Activated B cell treated with CpG ODN at 0.5 μM for 24 hours (primary cell): ENCODE measurements at places on chromosomes 2 and 18.

GRCh38 chr2:38815936-38816335 is 37.9 kb downstream of the GEMIN6 start:
- no peaks in the 10 kb centered on the region for H3K27me3 ChIP-seq
- H3K4me1 ChIP-seq, result no peaks in the 10 kb centered on the region
- peaks cover 60% of the 10 kb centered on the region for H3K36me3 ChIP-seq
- no peak overlapping the region for H3K27ac ChIP-seq
- no peak overlapping the region for H3K4me3 ChIP-seq

- H3K27ac ChIP-seq, result no peak overlapping the region
- H3K36me3 ChIP-seq, result peaks cover 57% of the 10 kb centered on the region
- no peak overlapping the region for H3K4me3 ChIP-seq
These were observed 15.0 kb downstream of the ELAC1 start for GRCh38 chr18:50982802-50983179.

GRCh38 chr2:140718999-140719398 is 1411.8 kb downstream of the LRP1B start:
- no peaks in the 10 kb centered on the region for H3K4me1 ChIP-seq
- H3K27me3 ChIP-seq, result no peaks in the 10 kb centered on the region
- no peak overlapping the region for H3K4me3 ChIP-seq
- DNase-seq, result no peak
- H3K27ac ChIP-seq, result no peak overlapping the region

DNA sequence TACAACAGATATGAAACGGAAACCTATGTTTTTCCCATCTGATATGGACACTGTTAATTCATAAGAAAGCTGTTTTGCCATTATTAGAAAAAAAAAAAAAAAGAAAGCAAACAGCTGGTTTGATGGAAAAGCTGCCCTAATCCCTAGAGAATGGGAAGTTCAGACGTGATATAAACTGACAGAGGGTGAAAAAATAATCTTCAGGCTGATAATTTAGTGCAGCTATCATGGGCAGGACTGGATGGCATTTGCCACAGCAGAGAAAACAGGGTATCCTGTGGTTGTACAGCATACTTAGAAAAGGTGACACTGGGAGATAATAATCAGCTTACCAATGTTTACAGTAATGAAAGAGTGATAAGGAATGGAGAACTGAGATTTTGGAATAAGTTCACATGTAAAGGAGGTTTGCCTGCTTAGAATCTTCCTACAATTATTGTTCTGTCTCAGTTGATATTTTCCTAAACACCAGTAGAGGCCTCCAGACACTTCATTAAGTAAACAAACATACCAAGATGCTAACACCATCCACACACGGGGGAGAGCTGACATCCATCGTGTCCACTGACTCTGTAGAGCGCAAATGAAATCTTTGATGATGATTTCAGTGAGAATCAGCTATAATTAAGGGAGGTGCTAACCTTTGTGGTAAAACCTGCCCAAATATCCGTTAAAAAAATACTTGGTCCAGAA is 211.6 kb upstream of the MMADHC start:
- DNase-seq, result no peak
- H3K27me3 ChIP-seq, result no peaks in the 10 kb centered on the region
- no peak overlapping the region for H3K27ac ChIP-seq
- no peaks in the 10 kb centered on the region for H3K4me1 ChIP-seq
- no peaks in the 10 kb centered on the region for H3K36me3 ChIP-seq

DNA sequence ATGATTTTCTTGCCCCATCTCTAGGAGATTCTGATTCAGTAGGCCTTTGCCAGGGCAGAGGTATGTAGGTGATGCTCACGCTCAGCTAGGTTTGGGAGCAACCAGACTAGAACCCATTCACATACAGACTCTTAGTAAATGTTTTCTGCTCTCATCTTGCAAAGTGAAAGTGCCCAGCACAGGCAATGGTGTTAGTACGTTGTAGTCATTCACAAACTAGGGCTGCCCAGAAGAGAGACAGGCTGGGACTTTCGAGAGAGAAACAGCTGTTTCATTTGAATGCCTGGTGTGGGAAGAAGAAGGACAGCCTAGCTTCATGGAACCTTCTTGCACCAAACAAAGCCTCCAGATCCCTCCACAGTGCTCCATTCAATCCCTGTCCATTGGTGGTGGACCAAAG is 19.4 kb downstream of the DDX18 start:
- H3K4me1 ChIP-seq, result peaks cover 10% of the 10 kb centered on the region
- peaks cover 11% of the 10 kb centered on the region for H3K27me3 ChIP-seq
- no peak overlapping the region for H3K27ac ChIP-seq
- no peak for DNase-seq
- peaks cover 54% of the 10 kb centered on the region for H3K36me3 ChIP-seq

DNA sequence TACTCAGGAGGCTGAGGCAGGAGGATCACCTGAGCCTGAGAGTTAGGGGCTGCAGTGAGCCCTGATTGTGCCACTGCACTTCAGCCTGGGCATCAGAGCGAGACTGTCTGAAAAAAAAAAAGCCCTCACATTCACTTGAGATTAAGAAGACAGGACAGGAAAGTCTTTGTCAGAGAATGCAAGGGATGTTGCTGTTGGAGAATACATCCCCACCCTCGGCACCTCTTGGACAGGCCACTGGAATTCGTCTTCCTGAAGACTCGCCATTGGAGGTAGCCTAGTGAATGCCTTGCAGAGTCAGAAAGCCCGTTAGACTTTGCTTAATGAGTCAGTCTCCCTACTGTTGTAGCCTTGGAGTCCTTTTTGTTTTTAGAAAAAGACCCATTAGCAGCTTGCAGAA is 205.6 kb downstream of the FAM210A start:
- H3K27ac ChIP-seq, result no peak overlapping the region
- peaks cover 21% of the 10 kb centered on the region for H3K36me3 ChIP-seq
- no peak for DNase-seq

GRCh38 chr2:138622613-138623012 is 121.0 kb downstream of the SPOPL start:
- H3K27me3 ChIP-seq, result peaks cover 15% of the 10 kb centered on the region
- H3K4me3 ChIP-seq, result no peak overlapping the region
- DNase-seq, result no peak

GRCh38 chr2:10932345-10933151 is 20.8 kb downstream of the KCNF1 start:
- peaks cover 7% of the 10 kb centered on the region for H3K27me3 ChIP-seq
- DNase-seq, result no peak
- no peaks in the 10 kb centered on the region for H3K36me3 ChIP-seq
- H3K4me1 ChIP-seq, result no peaks in the 10 kb centered on the region

GRCh38 chr18:58416704-58417683 is 211.9 kb downstream of the ALPK2 start:
- H3K27ac ChIP-seq, result no peak overlapping the region
- H3K36me3 ChIP-seq, result no peaks in the 10 kb centered on the region
- H3K4me3 ChIP-seq, result no peak overlapping the region
- DNase-seq, result no peak
- no peaks in the 10 kb centered on the region for H3K4me1 ChIP-seq
- no peaks in the 10 kb centered on the region for H3K27me3 ChIP-seq

- no peak for DNase-seq
- no peak overlapping the region for H3K4me3 ChIP-seq
- no peaks in the 10 kb centered on the region for H3K4me1 ChIP-seq
- no peak overlapping the region for H3K27ac ChIP-seq
- H3K36me3 ChIP-seq, result no peaks in the 10 kb centered on the region
These were observed 11.5 kb upstream of the SERPINB13 start for GRCh38 chr18:63575681-63576080.

DNA sequence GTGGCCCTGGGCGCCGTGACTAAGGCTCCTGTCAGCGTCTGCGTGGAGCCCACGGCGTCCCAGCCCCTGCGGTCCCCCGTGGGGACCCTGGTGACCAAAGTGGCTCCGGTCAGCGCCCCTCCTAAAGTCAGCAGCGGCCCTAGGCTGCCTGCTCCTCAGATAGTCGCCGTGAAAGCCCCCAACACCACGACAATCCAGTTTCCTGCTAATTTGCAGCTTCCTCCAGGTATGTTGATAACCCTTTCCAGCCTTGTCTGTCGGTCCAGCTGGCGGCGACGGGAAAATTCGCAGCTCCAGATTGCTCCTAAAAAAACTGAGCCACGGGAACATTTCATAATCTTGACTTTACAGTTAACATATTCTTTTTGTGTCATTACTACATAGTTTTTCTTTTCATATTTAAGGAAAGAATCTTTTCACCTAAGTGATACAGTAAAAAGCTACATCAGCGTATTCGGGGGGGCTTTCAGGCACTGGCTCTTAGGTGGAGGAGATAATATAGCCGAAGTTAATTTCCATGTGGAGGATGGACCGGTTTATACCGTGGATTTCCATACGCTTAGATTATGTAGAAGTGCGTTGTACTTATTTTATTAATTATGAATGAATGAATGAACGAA is 916 bp downstream of the TAF4B start:
- peak overlapping the region; percentile 96 for H3K4me3 ChIP-seq
- H3K4me1 ChIP-seq, result peaks cover 23% of the 10 kb centered on the region
- peaks cover 2% of the 10 kb centered on the region for H3K36me3 ChIP-seq

DNA sequence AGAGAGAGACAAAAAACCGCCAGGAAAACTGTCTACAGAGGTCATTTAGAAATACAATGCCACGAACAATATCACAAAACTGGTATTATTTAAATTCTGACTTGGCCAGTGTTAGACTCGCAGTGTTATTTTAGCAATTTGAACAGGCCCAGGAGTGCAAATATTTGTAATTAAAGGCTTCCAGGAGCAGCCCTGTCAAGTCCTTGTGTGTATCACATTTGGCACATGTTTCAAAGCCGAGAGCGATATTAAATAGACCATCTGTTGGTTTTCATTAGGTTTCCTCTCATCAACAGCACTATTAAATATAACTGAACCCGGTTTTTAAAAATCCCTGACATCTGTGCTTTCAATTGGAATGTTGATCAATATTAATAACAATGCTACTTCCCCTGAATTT is 656.9 kb downstream of the TSN start:
- no peaks in the 10 kb centered on the region for H3K36me3 ChIP-seq
- H3K4me3 ChIP-seq, result no peak overlapping the region
- H3K27me3 ChIP-seq, result no peaks in the 10 kb centered on the region
- no peak for DNase-seq
- no peak overlapping the region for H3K27ac ChIP-seq

DNA sequence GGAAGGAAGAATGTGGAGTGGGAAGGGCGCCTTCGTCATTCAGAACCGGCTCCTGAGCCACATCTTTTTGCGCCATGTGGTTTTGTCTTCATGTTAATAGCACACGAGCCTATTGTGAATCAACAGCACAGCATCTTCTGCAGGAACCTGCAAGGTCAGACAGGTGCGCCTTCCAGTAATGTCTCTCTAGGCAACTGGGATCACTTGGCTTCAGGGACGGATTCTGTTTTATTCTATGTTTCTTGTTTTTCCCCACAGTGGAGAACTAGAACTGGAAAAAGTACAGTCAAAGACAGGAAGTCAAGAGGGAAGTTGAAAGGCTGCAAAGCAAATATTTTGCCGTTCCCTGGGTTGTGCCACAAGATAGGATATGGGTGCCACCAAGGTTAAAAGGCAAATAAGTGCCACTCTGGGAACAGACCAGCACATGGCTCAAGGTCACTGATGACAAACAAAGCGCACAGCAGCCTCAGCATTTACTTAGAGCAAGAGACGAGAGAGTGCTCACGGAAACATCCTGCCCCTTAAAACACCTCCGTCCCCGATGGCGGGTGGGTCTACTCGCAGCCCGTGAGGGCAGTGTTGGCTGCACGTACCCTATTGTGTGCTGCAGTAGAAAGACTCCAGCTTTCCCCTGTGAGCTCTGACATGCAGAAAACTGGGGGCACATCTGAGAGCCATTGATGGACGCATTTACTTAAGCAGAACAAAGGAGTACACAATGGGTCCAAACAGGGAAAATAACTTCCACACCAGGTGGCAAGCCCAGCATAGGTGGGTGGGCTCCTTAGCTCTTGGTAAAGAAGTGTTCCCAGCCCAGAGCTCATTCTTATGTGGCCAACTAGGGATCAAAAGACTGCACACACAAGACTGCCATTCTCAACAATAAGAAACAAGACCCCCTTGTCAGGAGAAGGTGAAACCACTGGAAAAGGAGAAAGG is 107.2 kb upstream of the PARD3B start:
- no peaks in the 10 kb centered on the region for H3K27me3 ChIP-seq
- no peak overlapping the region for H3K27ac ChIP-seq
- DNase-seq, result no peak
- no peaks in the 10 kb centered on the region for H3K36me3 ChIP-seq
- no peaks in the 10 kb centered on the region for H3K4me1 ChIP-seq

DNA sequence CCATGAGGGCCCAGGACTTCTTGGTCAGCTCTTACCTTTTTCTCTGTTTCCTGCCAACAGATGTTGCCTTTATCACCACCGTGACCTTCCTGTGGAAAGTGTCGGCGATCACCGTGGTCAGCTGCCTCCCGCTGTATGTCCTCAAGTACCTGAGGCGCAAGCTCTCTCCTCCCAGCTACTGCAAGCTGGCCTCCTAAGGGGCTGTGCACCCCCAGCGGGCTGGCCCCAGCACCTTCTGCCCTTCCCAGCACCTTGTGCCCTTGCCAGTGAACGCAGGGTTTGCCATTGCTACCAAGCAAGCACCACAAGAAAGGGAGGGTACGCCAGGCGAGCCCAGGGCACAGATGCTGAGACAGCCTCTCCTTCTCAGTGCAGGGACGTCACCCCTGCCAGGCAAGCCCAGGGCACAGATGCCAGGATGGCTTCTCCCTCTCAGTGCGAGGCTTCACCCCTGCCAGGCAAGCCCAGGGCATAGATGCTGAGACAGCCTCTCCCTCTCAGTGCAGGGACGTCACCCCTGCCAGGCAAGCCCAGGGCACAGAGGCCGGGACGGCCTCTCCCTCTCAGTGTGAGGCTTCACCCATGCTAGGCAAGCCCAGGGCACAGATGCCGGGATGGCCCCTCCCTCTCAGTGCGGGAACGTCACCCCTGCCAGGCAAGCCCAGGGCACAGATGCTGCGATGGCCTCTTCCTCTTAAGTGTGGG is 18.4 kb upstream of the NFATC1 start:
- no peak for DNase-seq
- no peak overlapping the region for H3K4me3 ChIP-seq
- peaks cover 26% of the 10 kb centered on the region for H3K4me1 ChIP-seq
- no peaks in the 10 kb centered on the region for H3K27me3 ChIP-seq
- peaks cover 21% of the 10 kb centered on the region for H3K36me3 ChIP-seq

- H3K4me3 ChIP-seq, result no peak overlapping the region
- H3K27me3 ChIP-seq, result peaks cover 18% of the 10 kb centered on the region
- no peak for DNase-seq
These were observed 193.5 kb downstream of the MYO3B start for GRCh38 chr2:170371231-170371998.

- H3K27me3 ChIP-seq, result no peaks in the 10 kb centered on the region
- no peak overlapping the region for H3K27ac ChIP-seq
- no peaks in the 10 kb centered on the region for H3K4me1 ChIP-seq
- no peaks in the 10 kb centered on the region for H3K36me3 ChIP-seq
- no peak overlapping the region for H3K4me3 ChIP-seq
- DNase-seq, result no peak
These were observed 1355.1 kb upstream of the SLC39A10 start for GRCh38 chr2:194301946-194302345.

- no peak overlapping the region for H3K27ac ChIP-seq
- no peaks in the 10 kb centered on the region for H3K36me3 ChIP-seq
- no peak for DNase-seq
- peaks cover 8% of the 10 kb centered on the region for H3K27me3 ChIP-seq
- no peaks in the 10 kb centered on the region for H3K4me1 ChIP-seq
These were observed 588.2 kb downstream of the IRS1 start for GRCh38 chr2:226211439-226211838.

GRCh38 chr18:45102863-45103262 is 422.2 kb downstream of the SETBP1 start:
- no peaks in the 10 kb centered on the region for H3K36me3 ChIP-seq
- H3K4me3 ChIP-seq, result peak overlapping the region; percentile 62
- H3K27ac ChIP-seq, result no peak overlapping the region
